ENCODE measurements at places on chromosomes 13 and 19.
A peak's percentile ranks its signal among the peaks of the same experiment; 100 is the strongest.

DNA sequence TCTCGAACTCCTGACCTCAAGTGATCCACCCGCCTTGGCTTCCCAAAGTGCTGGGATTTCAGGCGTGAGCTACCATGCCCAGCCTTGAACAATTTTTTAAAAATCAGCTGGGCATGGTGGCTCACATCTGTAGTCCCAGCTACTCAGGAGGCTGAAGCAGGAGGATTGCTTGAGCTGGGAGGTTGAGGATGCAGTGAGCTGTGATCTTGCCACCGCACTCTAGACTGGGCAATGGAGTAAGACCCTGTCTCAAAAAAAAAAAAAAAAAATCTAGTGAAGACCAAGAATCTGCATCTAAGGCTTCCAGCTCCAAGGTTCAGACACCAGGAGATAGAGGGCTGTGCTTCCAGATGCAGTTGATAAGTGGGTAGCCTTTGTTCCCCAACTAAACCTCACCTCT, 17.1 kb downstream of the DNASE2 start:
- no peak for DNase-seq

DNA sequence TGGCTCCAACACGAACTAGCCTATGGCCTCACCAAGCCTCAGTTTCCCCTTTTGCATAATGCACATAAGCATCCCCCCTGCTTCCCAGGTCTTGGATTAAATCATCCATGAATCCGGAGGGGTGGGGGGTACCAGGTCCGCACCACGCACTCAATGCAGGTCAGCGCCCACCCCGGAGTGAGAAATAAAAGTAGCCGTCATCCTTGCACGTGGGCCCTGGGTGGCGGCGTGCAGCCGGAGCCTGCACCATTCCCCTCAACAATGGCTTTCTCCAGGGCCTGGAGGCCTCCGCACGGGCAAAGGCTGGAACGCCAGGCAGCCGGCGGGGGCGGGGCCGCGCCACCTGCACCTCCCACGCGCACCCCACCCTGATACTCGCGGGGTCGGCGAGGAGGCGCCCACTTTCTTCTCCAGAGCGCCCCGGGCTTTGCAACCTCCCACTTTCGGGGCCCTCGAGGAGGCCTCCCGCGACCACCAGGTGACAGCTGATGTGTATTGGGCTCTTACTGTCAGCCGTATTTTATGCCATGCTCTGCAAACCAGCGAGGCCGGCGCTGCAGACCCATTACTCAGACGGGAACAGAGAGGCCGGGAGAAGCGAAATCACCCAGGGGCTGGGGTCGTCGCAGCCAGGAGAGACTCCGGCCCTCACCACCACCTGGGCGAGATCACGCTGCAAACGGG, 767 bp upstream of the GADD45B start:
- peak; percentile 65 for DNase-seq

GRCh38 chr13:48539550-48539949, 6.7 kb upstream of the RCBTB2 start:
- DNase-seq = no peak

GRCh38 chr13:50389726-50390125, 374.5 kb downstream of the KCNRG start:
- DNase-seq = no peak

All from NB4 (cell line).